T-helper 17 cell (primary cell): ENCODE measurements at places on chromosomes 13 and 19. TPM values are rescaled to one million over a fixed set of nuclear protein-coding genes. Genes with fewer than 3 reads are reported as not detected.
A peak's percentile ranks its signal among the peaks of the same experiment; 100 is the strongest.

- H3K4me1 ChIP-seq: peaks cover 2% of the 10 kb centered on the region
- H3K36me3 ChIP-seq: no peaks in the 10 kb centered on the region
- no peak overlapping the region for H3K27ac ChIP-seq
- no peak for DNase-seq
- H3K27me3 ChIP-seq: peaks cover 26% of the 10 kb centered on the region
These were observed 42.9 kb downstream of the WASF3 start for GRCh38 chr13:26600343-26600742.

DNA sequence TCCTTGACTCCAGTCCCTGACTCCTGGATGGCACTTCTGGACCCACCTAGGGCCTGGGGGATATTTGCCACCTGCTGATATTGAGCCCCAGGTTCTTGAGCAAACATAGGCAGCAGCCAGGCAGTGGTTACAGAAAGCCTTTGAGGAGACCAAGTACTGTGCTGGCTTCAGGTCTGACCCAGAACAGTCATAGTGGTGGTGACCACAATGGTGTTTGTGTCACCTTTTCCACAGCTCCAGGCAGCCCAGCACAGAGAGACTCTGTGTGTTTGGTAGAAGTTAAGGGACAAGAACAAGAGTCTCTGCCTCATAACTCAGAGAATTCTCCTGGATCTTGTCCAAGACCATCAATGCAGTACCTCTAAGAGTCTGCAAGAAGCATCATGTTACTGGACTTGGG lies 14.6 kb upstream of the CLC start:
- H3K36me3 ChIP-seq: no peaks in the 10 kb centered on the region
- H3K27me3 ChIP-seq: peaks cover 37% of the 10 kb centered on the region
- no peak overlapping the region for H3K4me3 ChIP-seq

DNA sequence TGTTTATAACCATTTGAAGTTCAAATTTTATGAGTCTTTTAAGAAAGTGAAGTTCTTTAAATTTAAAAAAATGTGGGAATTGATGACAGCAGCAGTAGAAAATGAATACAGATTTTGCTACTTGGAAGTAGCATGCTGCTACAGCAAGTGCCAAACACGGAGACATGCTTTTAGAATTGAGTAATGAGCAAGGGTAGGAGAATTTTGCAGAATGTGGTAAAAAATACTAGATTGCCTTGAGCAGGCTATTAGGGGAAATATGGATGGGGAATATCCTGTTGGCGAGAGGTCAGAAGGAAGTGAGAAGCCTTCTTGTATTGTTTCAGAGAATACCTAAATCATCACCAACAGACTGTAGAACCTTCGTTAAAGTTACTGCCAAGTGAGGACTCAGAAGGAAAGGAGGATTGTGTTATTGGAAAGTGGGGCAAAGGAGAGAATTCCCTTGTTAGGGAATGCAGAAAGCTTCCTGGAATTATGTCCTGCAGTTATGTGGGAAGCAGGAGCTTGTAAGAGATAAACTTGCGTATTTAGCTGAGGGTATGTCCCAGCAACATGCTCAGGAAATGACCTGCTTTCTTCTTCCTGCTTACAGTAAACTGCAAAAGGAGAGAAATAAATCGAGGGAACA lies 32.4 kb upstream of the OXGR1 start:
- peaks cover 44% of the 10 kb centered on the region for H3K27me3 ChIP-seq
- no peaks in the 10 kb centered on the region for H3K36me3 ChIP-seq
- peak overlapping the region; percentile 66 for H3K4me3 ChIP-seq
- H3K27ac ChIP-seq: no peak overlapping the region
- DNase-seq: no peak

GRCh38 chr19:48452289-48453190 lies 2.8 kb upstream of the KCNJ14 start:
- no peak overlapping the region for H3K4me3 ChIP-seq
- no peaks in the 10 kb centered on the region for H3K27me3 ChIP-seq
- H3K27ac ChIP-seq: no peak overlapping the region
- peaks cover 10% of the 10 kb centered on the region for H3K4me1 ChIP-seq
- DNase-seq: no peak

DNA sequence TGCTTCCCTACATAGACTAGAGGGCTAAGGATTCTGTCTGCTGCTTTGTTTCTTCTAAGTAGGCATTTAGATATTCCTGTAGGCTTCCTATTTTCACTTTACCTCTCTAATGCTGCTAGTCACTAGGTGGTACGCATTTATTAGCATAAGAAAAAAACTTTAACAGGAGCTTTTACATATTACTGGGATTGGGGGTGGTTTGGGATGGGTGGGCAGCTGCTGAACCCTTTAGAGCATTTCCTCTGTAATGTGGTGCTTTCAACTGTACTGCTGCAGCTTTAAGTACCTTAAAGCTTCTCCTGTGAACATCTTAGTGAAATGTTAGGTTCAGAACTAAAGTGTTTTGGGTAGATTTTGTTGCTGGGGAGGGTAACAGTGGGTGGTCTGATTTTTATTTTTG lies 92.6 kb downstream of the ZNF486 start:
- no peaks in the 10 kb centered on the region for H3K4me1 ChIP-seq
- H3K4me3 ChIP-seq: no peak overlapping the region
- no peaks in the 10 kb centered on the region for H3K36me3 ChIP-seq
- H3K27me3 ChIP-seq: no peaks in the 10 kb centered on the region
- H3K27ac ChIP-seq: no peak overlapping the region
- DNase-seq: no peak

DNA sequence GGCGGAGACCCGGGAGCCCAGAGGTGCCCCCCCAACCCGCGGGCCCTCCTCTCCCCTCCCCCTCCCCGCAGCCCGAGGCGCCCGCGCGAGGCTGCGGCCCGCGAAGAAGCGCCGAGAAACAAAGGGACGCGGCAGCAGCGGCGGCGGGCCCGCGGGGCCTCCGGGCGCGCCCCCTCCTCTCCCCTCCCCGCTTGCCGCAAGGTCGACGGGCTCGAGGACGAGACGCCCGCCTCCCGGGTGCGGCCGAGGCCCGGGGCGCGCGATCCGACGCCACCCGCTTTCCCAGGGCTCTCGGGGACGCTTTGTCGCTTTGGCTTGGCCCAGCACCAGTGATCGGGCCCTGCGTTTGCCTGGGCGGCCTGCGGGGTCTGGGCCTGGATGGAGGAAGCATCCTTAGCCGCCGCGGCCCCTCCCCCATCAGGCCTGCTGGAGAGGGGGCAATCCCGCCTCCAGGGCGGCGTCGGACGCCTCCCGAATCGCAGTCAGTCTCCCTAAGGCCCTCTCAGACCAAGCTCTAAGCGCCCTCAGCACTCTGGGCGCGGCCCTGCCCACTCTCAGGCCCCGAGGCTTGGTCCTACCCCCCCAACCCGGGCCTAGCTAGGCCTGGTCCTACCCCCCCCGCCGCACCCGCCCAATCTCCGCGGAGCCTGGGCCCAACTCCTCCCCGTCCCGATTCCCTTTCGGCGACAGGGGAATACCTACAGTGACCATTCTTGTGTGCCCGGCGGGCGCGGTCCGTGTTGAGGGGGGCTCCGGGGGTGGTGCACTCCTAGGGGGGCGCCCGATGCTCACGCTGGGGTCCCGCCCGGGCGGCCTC lies 740 bp downstream of the ELAVL3 start:
- no peak overlapping the region for H3K27ac ChIP-seq
- H3K36me3 ChIP-seq: peaks cover 4% of the 10 kb centered on the region
- peaks cover 24% of the 10 kb centered on the region for H3K4me1 ChIP-seq
- DNase-seq: no peak

GRCh38 chr19:51535535-51535934 lies 4.1 kb upstream of the SIGLEC6 start:
- no peak for DNase-seq
- H3K4me3 ChIP-seq: no peak overlapping the region
- H3K27me3 ChIP-seq: peaks cover 65% of the 10 kb centered on the region
- no peak overlapping the region for H3K27ac ChIP-seq
- no peaks in the 10 kb centered on the region for H3K36me3 ChIP-seq

DNA sequence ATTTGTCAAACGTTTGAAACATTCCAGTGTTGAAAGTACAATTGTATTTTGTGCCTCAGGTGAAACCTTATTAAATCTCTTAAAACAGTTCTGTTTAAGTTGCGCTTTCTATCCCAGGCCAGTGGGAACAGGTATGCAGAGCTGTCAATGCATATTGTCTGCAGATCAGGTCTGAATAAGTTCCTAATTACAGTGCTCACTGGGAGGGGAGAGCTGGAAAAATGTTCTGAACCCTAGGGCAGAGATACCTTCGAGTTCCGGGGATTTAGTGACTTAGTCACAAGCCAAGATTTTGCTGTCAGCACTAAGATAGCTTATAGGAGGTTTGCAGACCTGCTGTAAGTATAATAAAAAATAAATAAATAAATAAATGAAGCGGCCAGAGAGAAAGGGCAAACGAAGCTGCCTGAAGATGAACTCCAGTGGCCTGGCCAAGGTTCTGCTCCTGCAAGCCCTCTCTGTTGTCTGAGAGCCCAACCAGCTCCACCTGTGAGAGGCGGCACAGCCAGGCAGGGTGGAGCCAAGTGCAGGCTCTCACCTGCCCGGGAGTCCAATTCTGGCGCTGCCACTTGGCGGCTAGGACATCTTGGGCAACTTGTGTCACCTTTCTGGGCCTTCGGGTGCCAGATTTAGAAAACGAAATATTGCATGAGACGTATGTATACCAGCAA lies 97.9 kb upstream of the SLC7A1 start:
- no peak for DNase-seq
- H3K4me1 ChIP-seq: peaks cover 2% of the 10 kb centered on the region
- peaks cover 63% of the 10 kb centered on the region for H3K27me3 ChIP-seq
- no peak overlapping the region for H3K4me3 ChIP-seq
- H3K27ac ChIP-seq: no peak overlapping the region

DNA sequence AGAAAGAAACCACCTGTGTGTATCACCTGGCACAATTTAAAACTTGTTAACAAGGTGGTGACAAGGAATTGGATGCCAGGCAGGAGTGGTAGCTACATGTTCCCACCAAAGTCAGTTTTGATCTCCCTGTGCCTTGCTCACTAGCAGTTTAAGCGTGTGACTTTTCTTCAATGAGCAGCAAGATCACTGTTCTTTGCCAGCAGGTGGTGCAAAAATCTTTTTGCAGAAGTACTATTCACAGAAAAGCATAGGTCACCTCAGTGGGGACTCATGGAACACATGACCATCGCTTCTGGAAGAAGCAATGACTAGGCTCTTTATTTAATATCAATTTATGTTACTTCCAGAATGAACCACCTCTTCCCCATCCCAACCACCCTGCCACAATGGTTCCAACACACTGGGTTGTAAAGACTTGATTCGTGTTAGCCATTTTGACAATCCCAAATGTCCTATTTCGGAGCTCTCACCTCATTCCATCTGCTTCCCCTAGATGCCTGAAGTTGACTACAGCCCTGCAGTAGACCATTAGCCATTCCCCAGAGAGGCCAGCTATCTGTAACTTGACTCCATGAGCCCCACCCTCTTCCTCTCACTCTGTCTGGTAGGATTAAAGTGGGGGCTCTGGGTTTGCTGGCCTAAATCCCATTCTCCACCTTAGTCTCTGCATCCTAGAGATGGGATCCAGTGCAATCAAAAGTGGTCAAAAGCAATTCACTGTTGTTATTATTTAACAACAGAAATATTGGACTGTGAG lies 59.1 kb upstream of the TNFRSF19 start:
- peaks cover 54% of the 10 kb centered on the region for H3K27me3 ChIP-seq
- no peaks in the 10 kb centered on the region for H3K4me1 ChIP-seq
- H3K27ac ChIP-seq: no peak overlapping the region
- no peaks in the 10 kb centered on the region for H3K36me3 ChIP-seq
- no peak for DNase-seq

The FUT1 gene
- total RNA-seq: 0.07 TPM

GRCh38 chr19:13171146-13171545 lies 20.9 kb downstream of the IER2 start:
- peaks cover 42% of the 10 kb centered on the region for H3K4me1 ChIP-seq
- no peak for DNase-seq
- H3K27me3 ChIP-seq: no peaks in the 10 kb centered on the region

- H3K4me3 ChIP-seq: peak overlapping the region; percentile 58
- H3K4me1 ChIP-seq: peaks cover 5% of the 10 kb centered on the region
- no peak for DNase-seq
- H3K27me3 ChIP-seq: peaks cover 14% of the 10 kb centered on the region
These were observed 228.5 kb upstream of the ARGLU1 start for GRCh38 chr13:106796280-106797047.

The FFAR2 gene
- 0.55 TPM for total RNA-seq

DNA sequence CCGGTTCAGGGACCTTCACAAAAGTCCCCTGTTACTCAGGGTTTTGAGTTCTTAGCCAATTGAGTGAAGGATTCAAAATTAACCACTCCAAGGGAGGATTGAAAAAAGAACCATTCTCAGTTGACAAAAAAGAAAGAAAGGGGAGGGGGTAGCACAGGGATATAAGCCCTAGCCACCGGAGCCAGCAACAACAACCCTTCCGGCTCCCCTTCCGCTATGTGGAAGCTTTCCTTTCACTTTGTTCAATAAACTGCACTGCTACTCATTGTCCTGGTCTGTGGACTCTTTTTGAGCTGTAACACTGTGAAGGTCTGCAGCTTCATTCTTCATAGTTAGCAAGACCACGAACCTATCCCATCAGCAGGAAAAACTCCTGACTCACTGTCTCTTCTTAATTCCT lies 1488.1 kb upstream of the PRR20A start:
- DNase-seq: no peak
- no peaks in the 10 kb centered on the region for H3K27me3 ChIP-seq
- H3K4me3 ChIP-seq: no peak overlapping the region

The EHD2 gene
- total RNA-seq: 0.70 TPM

GRCh38 chr19:46365561-46365960 lies 18.7 kb downstream of the PPP5C start:
- H3K4me3 ChIP-seq: no peak overlapping the region
- no peak for DNase-seq
- peaks cover 17% of the 10 kb centered on the region for H3K4me1 ChIP-seq

- no peak for DNase-seq
- H3K4me1 ChIP-seq: no peaks in the 10 kb centered on the region
- no peaks in the 10 kb centered on the region for H3K36me3 ChIP-seq
- no peaks in the 10 kb centered on the region for H3K27me3 ChIP-seq
- H3K4me3 ChIP-seq: no peak overlapping the region
These were observed 529.6 kb downstream of the FGF9 start for GRCh38 chr13:22200440-22200839.

The ZNF625 gene
- 1.4 TPM for total RNA-seq

- H3K4me1 ChIP-seq: peaks cover 23% of the 10 kb centered on the region
- DNase-seq: no peak
- H3K27me3 ChIP-seq: no peaks in the 10 kb centered on the region
- H3K4me3 ChIP-seq: no peak overlapping the region
These were observed 138.0 kb downstream of the MIPEP start for GRCh38 chr13:23751195-23751594.

- H3K27ac ChIP-seq: no peak overlapping the region
- H3K27me3 ChIP-seq: peaks cover 20% of the 10 kb centered on the region
- H3K36me3 ChIP-seq: peaks cover 3% of the 10 kb centered on the region
- no peak for DNase-seq
- peaks cover 4% of the 10 kb centered on the region for H3K4me1 ChIP-seq
These were observed 107.6 kb upstream of the RNF113B start for GRCh38 chr13:98284679-98285078.

GRCh38 chr19:38182536-38183210 lies 41.3 kb downstream of the DPF1 start:
- H3K27ac ChIP-seq: no peak overlapping the region
- peaks cover 13% of the 10 kb centered on the region for H3K36me3 ChIP-seq
- no peaks in the 10 kb centered on the region for H3K27me3 ChIP-seq
- H3K4me3 ChIP-seq: no peak overlapping the region
- no peak for DNase-seq
